ENCODE measurements at places on chromosomes 12 and 14.

DNA sequence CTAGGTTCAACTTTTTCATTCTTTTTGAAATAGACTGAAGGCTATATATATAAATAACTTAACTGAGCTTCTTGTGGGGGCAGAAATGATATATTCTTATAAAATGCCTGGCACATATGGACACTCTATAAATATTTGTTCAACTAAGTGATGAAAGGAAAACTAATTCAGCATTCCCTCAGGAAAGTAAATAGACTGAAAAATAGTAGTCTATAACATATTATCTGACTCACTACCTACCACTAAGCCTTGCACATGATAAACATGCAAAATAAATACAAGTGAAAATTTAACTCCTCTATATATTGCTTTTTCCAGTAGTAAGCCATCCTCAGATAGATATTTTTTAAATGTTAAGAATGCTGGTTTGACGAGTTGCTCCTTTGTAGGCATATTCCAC is 15.7 kb upstream of the BMAL2 start:
- no peak for DNase-seq

GRCh38 chr12:107169200-107169599 is 75.9 kb upstream of the CRY1 start:
- DNase-seq: no peak

GRCh38 chr14:34029921-34030334 is 79.1 kb upstream of the EGLN3 start:
- no peak for DNase-seq

DNA sequence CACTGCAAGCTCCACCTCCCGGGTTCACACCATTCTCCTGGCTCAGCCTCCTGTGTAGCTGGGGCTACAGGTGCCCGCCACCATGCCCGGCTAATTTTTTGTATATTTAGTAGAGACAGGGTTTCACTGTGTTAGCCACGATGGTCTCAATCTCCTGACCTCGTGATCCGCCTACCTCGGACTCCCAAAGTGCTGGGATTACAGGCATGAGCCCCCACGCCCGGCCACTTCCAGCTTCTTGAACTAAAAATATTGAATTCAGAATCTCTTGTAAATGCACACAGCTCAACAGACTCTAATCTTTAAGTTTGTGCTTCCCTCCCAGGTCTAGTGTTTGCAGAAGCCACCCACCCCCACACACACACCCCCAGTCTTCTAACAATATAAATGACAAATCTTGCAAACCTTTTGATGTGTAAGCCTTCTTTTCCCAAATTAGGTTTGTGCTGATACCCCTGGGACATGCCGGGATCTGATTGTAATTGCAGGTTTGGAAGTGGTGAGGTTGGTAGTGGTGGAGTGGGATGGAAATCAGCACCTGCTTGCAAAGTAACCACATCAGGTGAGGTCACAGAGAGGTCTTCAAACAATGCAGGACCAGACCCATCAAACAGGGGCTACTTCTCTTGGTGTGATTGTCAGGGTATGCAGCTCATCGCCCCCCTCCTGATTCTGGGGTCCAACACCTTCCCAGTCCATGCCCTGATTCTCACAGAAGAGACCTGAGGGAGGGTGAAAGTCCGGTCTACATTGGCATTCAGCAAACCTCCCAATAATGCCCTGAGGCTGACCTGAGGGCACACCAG is 51.4 kb upstream of the GPR132 start:
- DNase-seq: no peak

- DNase-seq: no peak
These were observed 8.9 kb upstream of the ACVR1B start for GRCh38 chr12:51942501-51943000.

GRCh38 chr12:101935890-101936746 is 58.7 kb downstream of the DRAM1 start:
- DNase-seq: no peak

DNA sequence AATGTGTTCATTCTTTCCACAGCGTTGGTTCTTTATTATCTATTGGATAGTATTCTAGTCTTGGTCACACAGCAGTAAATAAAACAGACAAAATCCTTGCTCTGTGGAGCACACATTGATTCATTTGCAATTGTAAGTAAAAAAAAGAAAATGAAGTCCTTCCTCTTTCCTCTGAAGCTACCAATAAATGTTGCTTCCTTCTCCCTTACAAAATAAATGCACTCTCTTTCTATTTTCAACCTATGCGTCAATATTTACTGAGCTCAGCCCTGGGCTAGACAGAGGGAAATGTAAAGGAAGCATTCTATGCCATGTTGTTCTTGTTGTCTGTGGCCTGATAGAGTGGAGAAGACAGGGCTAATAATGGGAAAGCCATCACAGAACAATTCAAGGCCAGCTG is 2.9 kb downstream of the ABHD12B start:
- DNase-seq: no peak

DNA sequence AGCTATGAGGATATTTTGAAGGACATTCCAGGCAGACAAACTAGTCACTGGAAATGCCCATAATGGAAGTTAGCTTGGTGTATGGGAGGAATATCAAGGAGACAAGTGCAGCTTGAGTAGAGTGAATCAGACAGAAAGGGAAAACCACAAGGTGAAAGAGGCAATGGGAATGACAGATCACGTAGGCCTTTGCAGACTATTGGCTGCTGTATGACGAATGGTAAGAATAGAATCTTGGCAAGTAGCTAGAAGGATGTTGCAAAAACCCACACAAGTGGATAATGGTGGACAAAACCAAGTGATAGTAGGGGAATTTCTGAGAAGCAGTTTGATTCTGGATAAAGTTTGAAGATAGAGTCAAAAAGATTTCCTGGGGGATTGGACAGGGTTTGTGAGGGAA is 196.9 kb upstream of the NOVA1 start:
- DNase-seq: no peak

DNA sequence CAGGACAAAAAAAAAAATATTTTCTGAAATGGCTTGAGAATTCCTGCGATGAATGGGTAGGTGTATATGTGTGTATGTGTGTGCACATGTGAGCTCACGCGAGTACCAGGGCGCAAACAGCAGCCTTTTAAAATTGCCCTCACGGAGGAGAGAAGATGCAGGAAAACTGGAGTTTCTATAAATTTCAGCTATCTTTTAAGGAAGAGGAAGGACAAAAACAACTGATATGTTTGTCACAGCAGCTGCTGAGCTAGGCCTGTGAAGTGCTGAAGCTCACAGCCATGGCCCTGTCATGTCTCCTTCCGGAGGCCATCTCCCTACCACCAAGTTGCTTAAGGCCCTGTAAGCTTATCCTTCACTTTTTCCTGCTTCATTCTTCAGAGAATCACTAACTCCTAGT is 40.8 kb downstream of the DUSP16 start:
- no peak for DNase-seq

GRCh38 chr14:98503086-98503815 is 768.7 kb downstream of the BCL11B start:
- DNase-seq: no peak

GRCh38 chr12:51232642-51233041 is 6.0 kb upstream of the DAZAP2 start:
- no peak for DNase-seq

GRCh38 chr12:126617312-126617711 is 1552.1 kb downstream of the AACS start:
- DNase-seq: no peak

GRCh38 chr14:102795060-102795925 is 18.0 kb downstream of the TRAF3 start:
- DNase-seq: no peak

GRCh38 chr14:105617201-105617777 is 90.9 kb downstream of the TMEM121 start:
- DNase-seq: no peak

DNA sequence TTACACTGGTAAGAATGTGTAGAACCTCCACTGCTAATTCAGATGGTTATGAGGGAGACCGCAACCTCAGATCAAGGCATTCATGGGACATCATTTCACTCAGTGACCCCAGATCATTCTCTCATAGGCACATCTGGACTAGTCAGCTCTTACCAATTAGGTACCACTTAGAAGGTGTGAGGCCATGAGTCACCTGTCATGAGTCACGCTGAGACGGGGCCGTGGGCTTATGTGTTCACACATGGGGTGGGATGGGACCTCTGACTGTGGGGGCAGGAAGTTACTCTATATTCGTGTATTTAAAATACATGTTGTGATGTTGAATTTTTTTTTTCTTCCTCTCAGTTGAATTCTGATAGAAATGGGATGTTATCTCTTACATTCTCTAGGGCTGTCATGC is 55.9 kb downstream of the CCDC92 start:
- DNase-seq: peak; percentile 34

- peak; percentile 27 for DNase-seq
These were observed 63.6 kb upstream of the DLK1 start for GRCh38 chr14:100662879-100663760.

DNA sequence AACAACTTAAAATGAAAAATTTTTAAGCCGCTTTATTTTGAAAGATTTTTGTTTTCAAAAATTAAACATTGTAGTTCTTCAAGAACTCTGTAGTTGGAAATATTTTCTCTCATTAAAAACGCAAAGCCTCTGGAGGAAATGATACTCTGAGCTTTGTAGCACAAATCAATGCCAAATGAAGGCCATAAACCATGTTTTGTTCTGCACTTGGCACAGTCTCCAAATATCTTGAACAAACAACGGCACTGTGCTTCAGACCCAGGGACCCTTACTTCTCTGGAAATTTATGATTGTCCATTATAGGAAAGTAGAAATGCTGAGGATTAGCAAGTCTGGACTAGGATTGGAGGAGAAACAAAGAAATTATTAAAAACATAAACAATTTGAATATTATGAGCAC is 160.8 kb upstream of the BMP4 start:
- DNase-seq: no peak

GRCh38 chr14:103326078-103326477 is 8.0 kb upstream of the EIF5 start:
- DNase-seq: no peak

- DNase-seq: no peak
These were observed 15.6 kb upstream of the TTC7B start for GRCh38 chr14:90831821-90832220.

DNA sequence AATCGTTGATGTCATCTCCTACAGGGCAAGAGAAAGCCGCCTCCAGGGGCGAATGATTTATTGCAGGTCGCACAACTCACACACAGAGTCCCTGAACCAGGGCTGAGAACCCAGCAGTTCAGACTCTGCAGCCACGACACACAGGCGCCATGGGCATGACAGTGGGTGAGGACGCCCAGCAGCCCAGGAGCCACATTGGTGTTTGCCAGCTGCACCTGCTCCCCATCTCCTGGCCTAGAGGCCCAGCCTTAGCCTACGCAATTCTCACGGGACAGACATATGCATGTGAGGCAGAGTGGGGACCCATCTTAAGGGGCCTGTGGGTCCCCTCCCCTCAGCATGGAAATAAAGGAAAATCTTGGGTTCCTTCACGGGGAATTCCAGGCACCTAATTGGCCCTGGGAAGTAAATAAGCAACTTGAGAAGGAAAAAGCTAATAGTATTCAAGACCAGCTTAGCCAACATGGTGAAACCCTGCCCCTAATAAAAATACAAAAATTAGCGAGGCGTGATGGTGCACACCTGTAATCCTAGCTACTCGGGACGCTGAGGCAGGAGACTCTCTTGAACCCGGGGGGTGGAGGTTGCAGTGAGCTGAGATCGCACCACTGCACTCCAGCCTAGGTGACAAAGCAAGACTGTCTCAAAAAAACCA is 69.3 kb downstream of the RIMBP2 start:
- no peak for DNase-seq

DNA sequence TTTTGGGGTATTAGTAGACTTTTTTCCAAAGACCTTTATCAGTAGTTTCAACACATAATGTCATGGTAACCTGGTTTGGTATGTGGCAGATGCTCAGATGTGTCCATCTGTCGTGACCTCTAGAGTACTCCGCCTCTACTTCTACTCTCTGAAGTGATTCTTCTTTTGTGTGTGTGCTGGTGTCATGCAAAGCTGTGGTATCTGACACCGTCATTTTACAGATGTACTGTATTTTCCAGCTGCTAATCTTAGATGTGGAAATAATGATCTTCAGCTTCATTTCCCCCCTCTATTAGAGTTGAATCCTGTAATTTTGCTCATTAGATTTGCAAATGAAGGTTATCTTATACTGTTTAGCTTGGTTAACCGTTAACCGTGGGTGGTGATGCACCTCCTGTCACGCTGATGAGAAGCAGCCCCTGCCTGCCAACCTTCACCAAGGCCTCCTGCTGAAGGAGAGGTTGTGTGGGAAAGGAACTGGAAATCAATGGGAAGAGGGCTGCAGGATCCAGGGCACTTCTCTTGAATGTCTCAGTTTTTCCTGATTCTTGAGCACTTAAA is 222.4 kb upstream of the AMIGO2 start:
- no peak for DNase-seq

GRCh38 chr12:128583453-128583852 is 240.3 kb downstream of the SLC15A4 start:
- no peak for DNase-seq

GRCh38 chr12:3533703-3534386 is 42.8 kb downstream of the PRMT8 start:
- no peak for DNase-seq

- DNase-seq: no peak
These were observed 68.7 kb downstream of the PLEKHA5 start for GRCh38 chr12:19198272-19198671.

- DNase-seq: no peak
These were observed 13.9 kb upstream of the ATP2A2 start for GRCh38 chr12:110266980-110267620.

DNA sequence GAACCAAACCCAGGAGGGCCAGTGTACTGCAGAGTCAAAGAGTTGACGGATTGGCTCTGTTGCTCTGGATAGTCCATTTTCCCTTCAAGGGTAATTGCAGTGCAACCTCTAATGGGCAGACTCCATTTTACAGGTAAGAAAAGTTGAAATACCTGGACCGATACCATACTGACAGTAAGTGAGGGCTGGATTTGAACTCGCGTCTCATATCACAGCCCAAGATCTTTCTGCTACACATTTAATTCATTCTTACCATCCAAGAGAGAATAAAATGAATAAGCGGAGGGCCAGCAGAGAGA is 356 bp upstream of the ZC3H14 start:
- DNase-seq: no peak

GRCh38 chr12:110550981-110551380 is 32.1 kb downstream of the PPTC7 start:
- DNase-seq: no peak

DNA sequence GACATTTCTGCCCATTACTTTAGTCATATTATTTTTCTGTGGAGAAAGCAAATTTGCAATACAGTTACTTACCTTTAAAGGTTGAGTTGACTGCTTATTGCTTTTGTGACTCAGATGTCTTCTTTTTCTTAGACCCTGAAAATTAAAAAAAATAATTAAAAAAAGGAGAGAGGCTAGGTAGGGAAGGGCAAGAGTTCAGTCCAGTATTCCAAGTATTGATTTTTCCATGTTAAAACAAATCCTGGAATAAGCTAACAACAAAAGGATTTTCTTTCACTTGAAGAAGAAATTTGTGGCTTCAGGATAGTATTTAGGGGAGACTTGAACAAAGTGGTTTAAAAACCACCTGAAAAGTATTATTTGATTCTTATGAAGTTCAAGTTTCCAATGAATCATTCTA is 49.4 kb downstream of the LMNTD1 start:
- DNase-seq: no peak

DNA sequence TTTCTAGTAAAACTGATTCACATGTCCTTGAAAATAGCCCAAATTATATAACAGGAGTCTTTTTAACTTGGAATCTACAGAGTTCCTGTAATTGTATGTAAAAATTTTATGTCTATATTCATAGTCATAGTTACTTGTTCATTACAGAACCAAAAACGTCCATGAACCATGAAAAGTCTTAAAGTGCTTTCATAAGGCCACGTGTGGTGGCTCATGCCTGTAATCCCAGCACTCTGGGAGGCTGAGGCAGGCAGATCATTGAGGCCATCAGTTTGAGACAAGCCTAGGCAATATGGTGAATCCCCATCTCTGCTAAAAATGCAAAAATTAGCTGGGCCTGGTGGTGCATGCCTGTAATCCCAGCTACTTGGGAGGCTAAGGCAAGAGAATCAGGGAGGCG is 48.4 kb downstream of the GALNT4 start:
- no peak for DNase-seq

All from stimulated activated CD8-positive, alpha-beta memory T cell treated with anti-CD3 and anti-CD28 coated beads, Interleukin-2, amount 100 ng/mL, for 1 hour (primary cell).